A549 treated with GW870086 at 1 μM for 4 hours (cell line): ENCODE measurements at places on chromosomes 1 and 21. TPM values are rescaled to one million over a fixed set of nuclear protein-coding genes. Genes with fewer than 3 reads are reported as not detected.

Gene HCRTR1
- not detected in 5 replicates for total RNA-seq

Gene SLC25A34
- total RNA-seq = 0.09 to 0.77 TPM (median 0.39 TPM) in 4 of 5 replicates, not detected in the other

Gene CTH
- total RNA-seq = 1.1 to 2.3 TPM (median 1.7 TPM) in 5 replicates

Gene GUCA2B
- total RNA-seq = not detected in 5 replicates

Gene TRNP1
- 182 to 276 TPM (median 255 TPM) in 5 replicates for total RNA-seq

Gene POTED
- total RNA-seq = not detected in 5 replicates

Gene FOXE3
- 0.07 to 0.10 TPM in 2 of 5 replicates, not detected in the others for total RNA-seq

Gene CAMK2N1
- 42.9 to 58.3 TPM (median 49.0 TPM) in 5 replicates for total RNA-seq

Gene THEMIS2
- total RNA-seq = 0.70 to 1.4 TPM (median 1.3 TPM) in 5 replicates

Gene KRTAP7-1
- total RNA-seq = not detected in 5 replicates

Gene E2F2
- 2.0 to 3.0 TPM (median 2.9 TPM) in 5 replicates for total RNA-seq

Gene TSPAN1
- total RNA-seq = 1.8 to 4.9 TPM (median 2.2 TPM) in 5 replicates

Gene MCOLN3
- total RNA-seq = 2.9 to 4.7 TPM (median 3.6 TPM) in 5 replicates

Gene EMC1
- total RNA-seq = 29.4 to 36.1 TPM (median 32.8 TPM) in 5 replicates

Gene CHML
- 6.7 to 10.7 TPM (median 8.8 TPM) in 5 replicates for total RNA-seq

Gene BTG2
- total RNA-seq = 12.9 to 16.8 TPM (median 13.9 TPM) in 5 replicates

Gene CD1D
- 0.10 TPM in 1 of 5 replicates, not detected in the others for total RNA-seq

Gene CYP4X1
- 0.11 TPM in 1 of 5 replicates, not detected in the others for total RNA-seq
